ENCODE measurements at places on chromosomes 6 and 20.

- DNase-seq = no peak
Measured at GRCh38 chr6:47004463-47004862, 37.7 kb downstream of the ADGRF1 start.

- DNase-seq = no peak
Measured at GRCh38 chr6:166626177-166627032, 646 bp downstream of the RPS6KA2 start.

DNA sequence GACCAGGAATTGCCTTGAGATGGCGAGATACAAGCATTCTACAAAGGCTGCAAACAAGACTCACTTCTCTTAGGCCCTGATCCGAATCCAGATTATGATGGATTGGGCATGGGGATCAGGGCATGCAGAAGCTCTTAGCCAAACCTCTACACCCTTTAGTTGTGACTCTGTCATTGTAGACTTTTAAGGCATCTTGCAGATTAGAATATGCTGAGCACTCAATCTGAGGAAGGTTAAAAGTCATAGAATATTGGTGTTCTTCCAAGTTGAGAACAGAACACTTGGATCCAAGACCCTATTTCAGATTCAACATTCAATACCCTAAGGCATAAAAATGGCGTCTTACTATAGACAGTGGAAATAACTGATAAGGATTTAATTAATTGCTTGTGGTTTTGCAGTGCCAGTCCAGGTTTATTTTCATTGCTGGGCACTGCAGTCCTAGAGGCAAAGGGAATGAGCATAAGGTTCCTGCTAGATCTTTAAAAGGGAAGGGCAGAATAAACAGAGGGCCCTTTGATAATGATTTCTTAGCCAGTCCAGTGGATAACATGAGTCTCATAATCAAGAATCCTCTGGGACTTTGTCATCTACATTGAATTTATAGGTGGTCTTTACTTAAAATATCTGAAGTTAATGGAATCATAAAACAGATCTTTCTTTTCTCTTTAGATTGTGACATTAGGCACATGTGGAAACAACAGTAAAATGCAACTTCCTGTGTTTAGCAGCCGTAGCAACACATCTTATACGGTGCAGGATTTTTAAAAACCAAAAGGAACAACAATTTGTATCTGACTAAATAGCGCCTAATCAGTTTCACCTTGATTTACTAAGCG, 17.6 kb downstream of the PHACTR2 start:
- DNase-seq = no peak

GRCh38 chr20:14481863-14482262, 144.5 kb upstream of the FLRT3 start:
- DNase-seq = no peak

DNA sequence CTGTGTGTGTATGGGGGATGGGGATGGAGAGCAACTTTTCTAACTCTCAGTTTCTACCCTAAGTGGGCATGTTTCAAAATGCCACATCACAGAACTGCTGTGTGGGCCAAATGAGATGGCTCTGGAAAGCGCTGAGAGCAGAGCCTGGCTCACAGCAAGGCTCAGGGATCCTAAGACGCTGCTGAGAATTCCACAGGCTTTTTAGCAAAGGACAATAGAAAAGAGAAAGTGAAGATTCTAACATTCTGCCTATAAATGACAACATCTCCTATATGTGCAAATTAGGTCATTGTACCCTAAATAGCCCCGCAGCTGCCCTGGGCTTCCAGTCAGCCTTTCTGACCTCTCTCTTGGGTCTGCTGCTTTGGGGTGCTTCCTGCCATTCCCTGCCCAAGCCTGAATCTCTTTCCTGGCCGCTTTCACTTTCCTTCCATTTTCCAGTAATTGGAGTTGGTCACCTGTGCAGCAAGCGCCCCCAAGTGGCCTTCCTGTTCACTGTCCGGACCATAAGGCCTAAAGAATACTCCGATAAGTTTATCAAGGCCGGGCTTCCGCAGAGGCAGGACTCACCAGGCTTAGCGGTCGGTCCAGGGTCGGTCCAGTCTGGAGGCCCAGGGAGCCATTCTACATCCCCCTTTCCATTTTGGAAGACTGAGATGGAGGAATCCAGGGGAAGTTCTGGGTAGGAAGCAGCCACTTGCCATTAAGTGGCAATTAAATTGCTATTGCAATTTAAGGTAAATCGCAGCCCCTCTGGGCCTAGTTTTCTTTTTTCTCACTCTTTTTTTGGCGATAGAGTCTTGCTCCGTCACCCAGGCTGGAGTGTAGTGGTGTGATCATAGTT, 6.7 kb upstream of the DDR1 start:
- peak; percentile 90 for DNase-seq

DNA sequence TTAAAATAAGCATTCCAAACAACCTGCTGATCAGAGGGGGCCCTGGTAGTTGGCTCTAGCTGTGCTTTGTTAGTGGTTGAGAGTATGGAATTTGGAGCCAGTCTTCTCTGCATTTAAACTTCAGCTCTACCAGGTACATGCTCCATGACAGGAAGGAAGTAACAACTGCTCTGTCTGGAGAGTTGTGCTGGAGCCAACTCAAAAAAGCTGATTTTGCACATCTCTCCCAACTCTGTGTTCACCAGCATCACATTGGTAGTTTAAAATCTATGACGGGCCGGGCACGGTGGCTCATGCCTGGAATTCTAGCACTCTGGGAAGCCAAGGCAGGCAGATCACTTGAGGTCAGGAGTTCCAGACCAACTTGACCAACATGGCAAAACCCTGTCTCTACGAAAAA, 68.8 kb upstream of the BMP2 start:
- DNase-seq = no peak

- DNase-seq = no peak
Measured at GRCh38 chr6:81938991-81939732, 186.7 kb upstream of the TENT5A start.

GRCh38 chr20:59204165-59204894, 40.7 kb downstream of the ZNF831 start:
- DNase-seq = no peak

DNA sequence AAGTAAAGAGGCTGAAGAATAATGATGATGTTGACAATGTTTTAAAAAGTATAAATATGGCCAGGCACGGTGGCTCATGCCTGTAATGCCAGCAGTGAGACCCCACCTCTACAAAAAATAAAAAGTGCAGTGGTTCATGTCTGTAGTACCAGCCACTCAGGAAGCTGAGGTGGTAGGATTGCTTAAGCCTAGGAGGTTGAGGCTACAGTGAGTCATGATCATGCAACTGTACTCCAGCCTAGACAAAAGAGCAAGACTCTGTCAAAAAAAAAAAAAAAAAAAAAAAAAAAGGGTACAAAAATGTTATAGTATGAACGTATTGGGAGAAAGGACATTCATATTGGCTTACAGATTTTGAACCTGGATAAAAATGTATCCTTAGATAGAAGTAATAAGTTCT, 543.1 kb upstream of the IRAK1BP1 start:
- no peak for DNase-seq

DNA sequence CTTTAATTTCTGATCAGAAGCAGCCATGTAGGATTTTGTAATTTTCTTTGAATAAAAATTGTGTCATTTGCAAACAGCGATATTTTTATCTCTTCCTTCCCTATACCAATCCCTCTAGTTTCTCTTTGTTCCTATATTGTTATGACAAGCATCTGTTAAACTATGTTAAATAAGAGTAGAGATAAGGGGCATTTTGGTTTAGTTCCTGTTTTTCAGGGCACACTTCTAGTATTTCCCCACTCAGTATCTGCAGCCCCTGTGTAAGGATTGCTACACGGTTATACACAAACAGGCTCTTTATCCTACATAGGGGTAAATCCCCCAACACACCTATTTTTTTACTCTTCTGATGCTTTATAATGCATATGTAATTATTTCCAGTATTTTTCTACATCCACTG, 42.1 kb downstream of the TRERF1 start:
- no peak for DNase-seq

DNA sequence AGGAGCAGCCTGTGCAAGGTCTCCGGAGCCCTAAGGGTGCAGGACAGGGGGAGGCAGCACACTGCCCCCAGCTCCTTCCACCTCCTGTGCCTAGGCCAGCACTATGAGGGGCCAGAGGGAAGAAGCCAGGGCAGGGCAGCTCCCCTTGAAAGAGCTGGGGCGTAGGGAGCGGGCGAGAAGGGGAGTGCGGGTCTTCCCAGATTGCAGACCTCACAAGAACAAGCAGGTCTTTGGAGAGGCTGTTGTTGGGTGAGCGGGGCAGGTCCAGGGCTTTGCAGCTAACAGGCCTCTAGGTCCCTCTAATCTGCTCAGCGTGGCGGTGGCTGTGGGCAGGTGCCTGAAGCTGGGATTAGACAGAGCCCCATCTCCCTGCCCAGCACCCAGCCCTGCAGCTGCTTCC, 22.4 kb upstream of the CST1 start:
- DNase-seq = no peak

DNA sequence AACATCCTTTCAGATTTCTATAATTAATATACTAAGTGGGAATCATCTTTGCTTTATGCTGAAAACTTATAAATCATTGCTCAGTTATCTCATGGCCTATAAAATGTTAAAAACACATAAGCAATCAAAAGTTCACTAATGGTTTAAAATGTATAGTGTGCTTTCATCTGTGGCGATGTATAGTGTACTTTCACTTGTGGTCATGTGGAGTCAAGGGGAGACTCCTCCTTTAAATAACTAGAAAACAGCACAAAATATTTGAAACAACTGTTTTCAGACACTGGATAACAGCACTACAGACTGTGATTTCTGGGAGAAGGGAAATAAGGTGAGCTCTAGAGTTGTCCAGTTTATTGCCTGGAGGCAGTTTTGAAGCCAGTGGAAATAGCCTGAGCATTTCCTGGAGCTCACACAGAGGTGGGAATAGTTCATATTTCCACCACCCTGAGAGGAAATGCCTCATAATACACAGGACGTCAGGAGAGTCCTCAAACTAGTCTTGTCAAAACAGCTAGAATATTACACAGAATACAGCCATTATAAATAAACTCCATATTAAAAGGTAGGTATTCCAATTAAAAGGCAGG, 89.4 kb downstream of the CEP162 start:
- DNase-seq = no peak

DNA sequence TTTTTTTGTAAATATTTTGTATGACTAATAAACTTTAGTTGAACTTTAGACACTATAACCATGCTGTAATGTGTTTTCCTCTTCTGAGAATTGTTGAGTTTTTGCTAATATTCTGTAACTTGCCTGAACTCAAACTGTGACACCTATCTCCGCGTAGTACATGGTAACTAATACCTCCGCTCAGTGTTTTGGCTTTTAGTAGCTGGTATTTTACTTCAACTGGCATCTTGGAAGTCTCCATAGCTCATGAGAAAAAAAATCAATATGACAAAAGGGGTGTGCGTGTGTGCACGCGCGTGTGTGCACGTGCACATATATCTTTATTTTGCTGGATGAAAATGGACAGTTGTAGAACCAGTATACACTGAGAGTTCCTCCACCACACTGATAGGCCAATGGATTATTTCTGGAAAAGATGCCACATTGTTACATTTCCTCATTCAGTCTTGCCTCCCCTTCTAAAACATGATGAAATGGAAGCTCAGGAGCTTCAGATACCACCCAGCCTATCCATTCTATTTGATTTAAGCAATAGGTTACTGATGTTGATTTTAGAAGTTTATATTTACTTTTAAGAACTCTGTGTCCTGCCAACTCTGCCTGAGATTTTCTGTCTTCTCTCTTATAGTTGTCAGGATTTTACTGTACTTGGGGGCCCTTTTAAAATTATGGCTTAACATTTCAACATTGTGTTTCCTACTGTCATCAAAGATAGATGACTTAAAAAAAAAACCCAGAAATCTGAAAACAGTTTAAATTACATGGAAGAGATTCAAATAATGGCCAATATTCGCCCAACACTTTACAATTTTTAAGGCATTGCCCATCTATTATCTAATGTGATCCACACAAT, 16.3 kb upstream of the ADGRG6 start:
- DNase-seq = no peak

DNA sequence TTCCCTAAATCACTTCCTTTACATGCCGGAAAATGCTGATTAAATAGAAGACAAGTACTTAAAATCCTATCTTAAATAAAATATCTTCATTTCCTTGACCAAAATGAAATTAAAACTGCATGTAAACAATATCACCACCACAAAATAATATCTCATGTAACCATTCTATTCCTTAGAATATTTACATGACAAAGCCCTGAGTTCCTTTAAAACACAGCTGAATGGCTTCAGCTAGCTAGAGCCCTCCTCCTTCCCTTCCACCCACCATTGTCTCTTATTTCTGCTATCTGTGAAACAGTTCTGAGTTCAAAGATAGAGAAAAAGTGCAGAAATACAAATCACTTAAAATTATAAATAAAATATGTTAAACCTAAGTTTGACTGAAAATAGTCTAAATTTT, 103.1 kb downstream of the HIVEP2 start:
- no peak for DNase-seq

GRCh38 chr6:42142118-42142835, at the start of gene C6orf132:
Gene C6orf132, minus strand, starts transcription at chr6:42142620. Its CDS starts 176 bp downstream, at chr6:42142444.
- DNase-seq = no peak

DNA sequence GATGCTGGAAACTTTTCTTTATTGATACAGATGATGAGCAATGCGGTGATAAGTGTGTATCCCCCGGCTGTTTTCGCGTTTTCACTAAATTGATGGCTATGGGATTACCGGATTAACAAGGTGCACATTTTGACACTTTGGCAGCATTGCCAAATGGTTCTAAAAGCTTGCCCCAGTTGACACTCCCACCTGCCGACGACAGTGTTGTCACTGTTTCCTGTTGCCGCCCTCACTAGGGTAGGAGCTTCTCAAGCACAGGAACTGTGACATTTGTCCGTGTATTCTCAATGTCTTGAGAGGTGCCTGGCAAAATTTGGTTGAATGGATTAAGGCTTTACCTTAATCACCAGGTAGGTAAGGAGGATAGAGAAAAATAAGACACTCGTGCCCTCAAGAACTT, 9.8 kb upstream of the MAPK13 start:
- no peak for DNase-seq

- DNase-seq = no peak
Measured at GRCh38 chr20:11846131-11846530, 71.6 kb upstream of the BTBD3 start.

- no peak for DNase-seq
Measured at GRCh38 chr6:25107218-25107617, 171.5 kb upstream of the RIPOR2 start.

- DNase-seq = no peak
Measured at GRCh38 chr6:28522594-28523240, 3.0 kb upstream of the GPX5 start.

GRCh38 chr6:52908526-52908925, 972 bp downstream of the GSTA3 start:
- DNase-seq = no peak

- DNase-seq = no peak
Measured at GRCh38 chr6:14638435-14638905, 520.9 kb downstream of the CD83 start.

- DNase-seq = no peak
Measured at GRCh38 chr6:52522655-52523054, 54.2 kb downstream of the TRAM2 start.

GRCh38 chr6:155880900-155881299, 425.3 kb upstream of the NOX3 start:
- DNase-seq = no peak

DNA sequence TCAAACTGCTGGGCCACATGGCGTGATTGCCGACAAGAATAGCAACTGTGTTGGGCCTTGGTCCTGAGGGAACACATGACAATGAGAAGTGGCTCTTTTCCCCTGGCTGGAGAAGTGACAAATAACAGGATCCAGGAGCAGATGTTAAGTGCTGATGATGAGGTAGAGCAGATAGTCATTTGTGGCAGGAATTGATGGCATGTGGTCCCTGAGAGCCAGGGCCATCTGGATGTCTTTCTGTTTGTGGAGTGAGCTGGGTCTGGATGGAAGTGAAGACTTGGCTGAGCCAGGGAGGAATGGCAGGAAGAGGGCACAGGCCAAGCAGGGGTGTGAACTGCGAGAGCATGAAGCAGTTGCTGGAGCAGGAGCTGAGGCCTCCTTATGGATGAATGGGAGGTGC, 67.8 kb downstream of the SCAND1 start:
- peak; percentile 57 for DNase-seq

GRCh38 chr6:63943826-63944225, 308.2 kb downstream of the PHF3 start:
- DNase-seq = no peak
